ENCODE measurements at places on chromosomes 7 and 10.
A peak's percentile ranks its signal among the peaks of the same experiment; 100 is the strongest.

GRCh38 chr7:1122832-1123501, 35.1 kb downstream of the GPER1 start:
- DNase-seq: no peak

DNA sequence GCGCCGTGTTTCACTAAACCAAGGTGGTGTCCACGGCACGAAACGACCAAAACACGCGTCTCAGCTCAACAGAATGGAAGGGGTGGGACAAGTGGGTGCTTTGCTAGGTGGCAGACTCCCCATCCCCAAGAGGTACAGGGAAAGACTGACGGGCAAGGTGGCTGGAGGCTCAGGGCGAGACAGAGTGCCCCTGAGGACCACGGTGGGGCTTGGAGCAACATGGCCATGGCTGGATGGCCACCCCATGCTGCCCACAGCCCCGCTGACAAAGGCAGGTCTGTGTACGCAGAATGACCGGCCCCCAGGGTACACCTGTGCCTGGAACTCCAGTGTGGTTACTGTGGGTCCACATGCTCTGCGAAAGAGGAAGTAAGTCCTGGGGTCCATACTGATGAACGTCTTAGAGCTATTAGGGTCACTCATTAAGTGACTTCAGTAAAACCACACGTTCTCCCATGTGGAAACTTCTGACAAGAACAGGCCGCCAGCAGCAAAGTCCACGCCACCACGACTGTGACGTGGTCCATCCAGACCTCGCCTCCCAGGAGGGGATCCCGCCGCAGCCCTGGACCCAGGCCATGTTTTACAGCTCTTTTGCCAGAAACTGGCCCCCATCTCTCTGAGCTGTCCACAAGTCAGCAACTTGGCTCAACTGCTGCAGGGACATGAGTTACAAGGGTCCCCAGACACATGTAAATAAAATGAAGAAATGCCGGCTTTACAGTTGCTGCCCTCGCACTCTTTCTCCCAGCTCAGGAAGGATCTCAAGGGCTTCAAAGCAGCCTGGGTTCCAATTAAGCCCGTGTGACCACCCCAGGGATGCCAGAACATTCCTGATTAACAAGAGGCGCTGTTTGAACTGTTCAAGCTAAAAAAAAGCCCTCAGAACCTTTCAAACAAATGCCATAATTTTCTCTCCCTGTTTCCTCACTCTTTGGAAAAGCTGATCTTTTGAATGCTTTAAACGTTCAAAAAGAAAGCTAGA, 66.8 kb downstream of the MAD1L1 start:
- no peak for DNase-seq

DNA sequence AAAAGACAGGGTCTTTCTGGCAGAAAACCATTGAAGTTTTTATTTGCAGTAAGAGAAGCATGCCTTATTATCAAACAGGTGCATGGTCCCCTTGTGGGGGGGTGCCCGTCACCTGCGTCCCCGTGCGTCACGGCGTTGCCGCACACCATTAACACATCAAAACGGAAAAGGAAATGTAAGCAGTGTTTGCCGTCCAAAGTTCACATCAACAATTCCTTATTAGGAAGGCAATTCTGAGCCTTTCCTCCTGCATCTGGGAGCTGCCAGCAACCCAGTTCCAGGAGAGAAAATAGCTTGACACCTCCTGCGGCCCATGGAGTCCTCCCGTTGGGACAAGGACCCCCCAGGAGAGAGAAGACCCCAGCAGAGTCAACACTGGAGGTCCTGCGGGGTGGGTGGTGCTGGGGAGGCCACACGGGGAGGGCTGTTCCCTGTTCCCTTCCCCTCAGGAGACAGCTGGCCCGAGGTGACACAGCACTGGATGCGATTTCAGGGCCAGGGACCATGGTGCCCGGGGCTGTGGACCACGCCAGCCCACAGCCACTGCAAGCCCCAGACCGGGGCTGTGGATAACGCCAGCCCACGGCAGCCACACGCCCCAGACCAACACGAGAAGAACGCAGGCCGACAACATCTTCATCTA, 39.5 kb downstream of the DIP2C start:
- no peak for DNase-seq

DNA sequence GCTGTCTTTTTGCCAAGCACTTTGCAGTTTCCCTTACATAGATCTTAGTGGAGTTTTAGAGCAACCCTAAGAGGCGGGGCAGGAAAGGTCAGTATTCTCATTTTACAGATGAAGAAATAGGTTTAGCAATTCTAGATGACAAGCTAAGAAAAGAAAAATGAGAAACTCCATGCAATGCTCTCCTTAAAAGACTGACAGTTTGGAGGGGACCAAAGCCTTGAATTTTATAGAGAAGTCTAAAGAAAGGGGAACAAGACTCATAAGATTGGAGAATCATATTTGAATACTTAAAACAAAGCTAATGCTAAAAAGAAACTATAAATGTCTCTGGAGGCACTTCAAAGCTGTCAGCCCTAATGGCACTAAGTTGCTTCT, 19.6 kb downstream of the CEP55 start:
- DNase-seq: no peak

GRCh38 chr10:21888959-21889358, 114.6 kb downstream of the DNAJC1 start:
- DNase-seq: no peak

GRCh38 chr7:92751902-92752901, 84.2 kb downstream of the CDK6 start:
- DNase-seq: no peak

GRCh38 chr10:43574906-43575305, 490 bp upstream of the ZNF239 start:
- no peak for DNase-seq

DNA sequence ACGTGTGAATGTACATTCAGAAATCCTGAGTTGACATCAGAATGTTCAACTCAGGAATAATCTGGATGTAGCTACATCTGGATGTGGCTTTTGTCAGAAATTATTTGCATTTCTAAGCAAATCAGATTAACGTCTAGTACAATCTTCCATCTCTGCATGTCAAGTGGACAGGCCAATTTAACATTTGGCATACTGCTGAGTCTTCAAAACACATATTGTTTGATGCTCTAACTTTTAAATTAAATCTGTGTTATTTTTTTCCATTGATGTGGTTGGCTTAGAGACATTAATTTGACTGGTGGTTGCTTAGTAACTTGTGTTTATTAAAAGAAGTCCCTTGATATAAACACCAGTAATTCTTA, 3.4 kb downstream of the STAMBPL1 start:
- DNase-seq: no peak

GRCh38 chr7:31695859-31696614, 9.0 kb downstream of the PPP1R17 start:
- DNase-seq: no peak

DNA sequence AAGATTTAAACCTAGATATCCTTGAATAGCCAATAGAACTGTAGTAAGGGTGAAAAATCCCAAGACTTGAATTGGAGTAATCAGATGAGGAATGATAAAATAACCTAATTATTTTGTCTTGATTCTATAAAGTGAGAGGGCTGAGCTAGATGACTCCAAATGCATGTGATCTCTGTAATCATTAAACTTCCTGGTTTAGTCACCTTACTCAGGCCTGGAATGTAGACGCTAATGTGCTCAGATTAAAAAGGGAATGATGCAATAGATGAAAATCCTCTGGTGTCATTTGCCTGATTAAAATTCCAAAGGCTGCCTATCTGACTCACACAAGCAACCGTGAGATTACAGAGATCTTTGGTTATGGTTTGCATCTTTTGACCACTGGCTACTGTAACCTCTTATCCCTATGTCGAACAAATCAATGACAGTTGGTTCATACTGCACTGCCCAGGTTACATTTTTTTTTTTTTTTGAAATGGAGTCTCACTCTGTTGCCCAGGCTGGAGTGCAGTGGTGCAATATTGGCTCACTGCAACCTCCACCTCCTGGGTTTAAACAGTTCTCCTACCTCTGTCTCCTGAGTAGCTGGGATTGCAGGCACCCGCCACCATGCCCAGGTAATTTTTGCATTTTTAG, 2.9 kb upstream of the HKDC1 start:
- no peak for DNase-seq

DNA sequence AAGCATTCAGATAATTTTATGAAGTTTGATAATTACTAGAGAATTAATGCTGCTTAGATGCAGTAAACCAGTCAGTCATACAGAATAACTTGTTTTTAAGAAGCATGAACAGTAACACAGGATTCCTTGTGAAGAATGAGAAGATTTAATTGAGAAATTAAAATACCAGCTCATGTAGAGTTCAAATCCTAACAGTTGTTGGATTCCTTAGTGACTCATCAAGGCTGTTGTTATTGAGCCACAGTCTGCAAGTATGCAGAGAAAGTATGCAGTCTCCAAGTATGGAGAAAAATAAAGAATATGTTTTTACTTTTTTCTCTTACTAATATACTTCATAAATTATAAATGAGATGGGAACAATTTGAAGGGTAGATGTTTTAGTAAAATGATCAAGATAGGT, 30.2 kb upstream of the CYP26C1 start:
- DNase-seq: no peak

GRCh38 chr10:122052701-122053100, 63.7 kb downstream of the TACC2 start:
- no peak for DNase-seq

DNA sequence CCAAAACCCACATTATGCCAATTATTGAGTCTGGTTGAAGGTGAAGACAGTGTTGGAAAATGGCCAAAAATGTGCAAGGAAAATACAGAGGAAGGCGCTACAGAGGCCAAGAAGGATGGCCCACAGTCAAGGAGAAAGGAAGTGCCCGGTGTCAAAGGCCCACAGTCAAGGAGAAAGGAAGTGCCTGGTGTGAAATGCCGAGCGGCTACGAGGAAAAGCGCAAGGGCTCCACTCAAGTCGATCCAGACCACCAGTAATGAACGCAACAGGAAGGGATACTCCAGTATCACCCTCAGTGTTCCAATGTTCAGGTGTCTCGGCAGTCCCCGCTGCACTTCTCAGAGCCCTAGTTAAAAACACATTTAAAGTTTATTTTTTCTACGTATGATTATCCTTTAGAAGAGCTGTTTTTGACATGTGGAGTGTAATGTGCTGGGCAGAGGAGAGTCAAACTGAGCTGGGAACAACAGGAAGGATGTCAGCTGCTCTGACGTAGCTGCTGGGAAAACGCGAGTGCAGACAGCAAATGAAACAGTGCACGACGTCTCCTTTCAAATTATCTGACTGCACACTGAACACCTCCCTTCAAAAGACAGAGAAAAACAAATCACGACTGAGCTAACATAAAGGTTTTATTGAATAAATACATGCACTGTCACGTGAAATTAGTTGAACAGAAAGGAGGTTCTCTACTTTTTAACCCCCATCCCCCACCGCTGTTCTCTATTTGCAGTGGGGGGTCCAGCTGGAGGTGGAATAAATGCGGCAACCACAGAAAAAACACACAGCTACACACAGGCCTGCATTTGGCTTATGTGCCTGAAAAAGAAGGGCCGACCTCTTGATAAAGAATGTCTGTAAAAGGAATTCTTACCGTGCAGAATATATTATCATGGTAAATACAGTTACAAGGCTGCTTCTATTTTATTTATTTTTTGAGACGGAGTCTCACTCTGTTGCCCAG, 26.1 kb upstream of the NCAPG2 start:
- no peak for DNase-seq

- DNase-seq: peak; percentile 19
These were observed 21.9 kb upstream of the KCNK18 start for GRCh38 chr10:117175215-117175900.

DNA sequence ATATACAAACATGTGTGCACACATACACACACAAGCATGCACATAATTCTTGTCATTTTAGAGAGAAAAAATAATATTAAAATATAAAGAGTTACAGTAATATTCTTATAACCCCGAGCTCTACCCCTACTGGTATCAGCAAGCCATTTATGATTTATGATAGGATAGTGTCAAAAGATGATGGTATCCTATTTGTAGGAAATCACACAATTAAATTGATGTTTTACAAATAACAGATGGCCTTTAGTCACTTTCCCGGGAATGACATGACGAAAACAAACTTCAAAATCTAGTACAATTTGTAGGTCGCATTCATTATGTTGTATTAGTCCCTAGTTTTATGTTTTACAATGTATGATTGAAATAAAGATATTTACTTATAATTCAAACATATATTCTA, 36.8 kb downstream of the THSD7A start:
- no peak for DNase-seq

- DNase-seq: no peak
These were observed 1.4 kb downstream of the CHST3 start for GRCh38 chr10:71965623-71966022.

DNA sequence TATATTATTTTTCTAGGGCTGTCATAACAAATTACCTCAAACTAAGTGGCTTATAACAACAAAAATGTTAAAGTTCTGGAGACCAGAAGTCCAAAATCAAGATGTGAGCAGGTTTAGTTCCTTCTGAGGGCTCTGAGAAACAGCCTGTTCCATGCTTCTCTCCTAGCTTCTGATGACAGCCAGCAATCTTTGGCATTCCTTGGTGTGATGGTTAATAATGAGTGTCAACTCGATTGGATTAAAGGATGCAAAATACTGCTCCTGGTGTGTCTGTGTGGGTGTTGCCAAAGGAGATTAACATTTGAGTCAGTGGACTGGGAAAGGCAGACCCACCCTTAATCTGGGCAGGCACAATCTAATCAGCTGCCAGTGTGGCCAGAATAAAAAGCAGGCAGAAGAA, 26.3 kb upstream of the TNKS2 start:
- DNase-seq: no peak

DNA sequence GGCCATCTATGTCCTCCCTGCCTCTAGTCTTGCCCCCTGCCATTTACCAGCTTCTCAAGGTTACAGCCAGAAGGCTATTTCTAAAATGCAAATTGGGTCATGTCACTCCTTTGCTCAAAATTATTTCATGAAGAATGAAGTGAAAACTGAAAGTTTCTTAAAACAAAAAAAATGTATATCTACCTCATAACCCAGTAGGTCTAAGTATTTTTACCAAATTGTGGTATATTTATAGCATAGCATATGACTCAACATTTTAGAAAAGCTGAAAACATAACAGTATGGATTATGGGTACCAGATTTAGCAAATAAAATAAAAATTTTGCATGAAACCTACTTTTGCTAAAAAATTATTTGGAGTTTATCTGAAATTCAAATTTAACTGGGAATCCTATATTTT, 78.4 kb downstream of the SLC16A9 start:
- no peak for DNase-seq

DNA sequence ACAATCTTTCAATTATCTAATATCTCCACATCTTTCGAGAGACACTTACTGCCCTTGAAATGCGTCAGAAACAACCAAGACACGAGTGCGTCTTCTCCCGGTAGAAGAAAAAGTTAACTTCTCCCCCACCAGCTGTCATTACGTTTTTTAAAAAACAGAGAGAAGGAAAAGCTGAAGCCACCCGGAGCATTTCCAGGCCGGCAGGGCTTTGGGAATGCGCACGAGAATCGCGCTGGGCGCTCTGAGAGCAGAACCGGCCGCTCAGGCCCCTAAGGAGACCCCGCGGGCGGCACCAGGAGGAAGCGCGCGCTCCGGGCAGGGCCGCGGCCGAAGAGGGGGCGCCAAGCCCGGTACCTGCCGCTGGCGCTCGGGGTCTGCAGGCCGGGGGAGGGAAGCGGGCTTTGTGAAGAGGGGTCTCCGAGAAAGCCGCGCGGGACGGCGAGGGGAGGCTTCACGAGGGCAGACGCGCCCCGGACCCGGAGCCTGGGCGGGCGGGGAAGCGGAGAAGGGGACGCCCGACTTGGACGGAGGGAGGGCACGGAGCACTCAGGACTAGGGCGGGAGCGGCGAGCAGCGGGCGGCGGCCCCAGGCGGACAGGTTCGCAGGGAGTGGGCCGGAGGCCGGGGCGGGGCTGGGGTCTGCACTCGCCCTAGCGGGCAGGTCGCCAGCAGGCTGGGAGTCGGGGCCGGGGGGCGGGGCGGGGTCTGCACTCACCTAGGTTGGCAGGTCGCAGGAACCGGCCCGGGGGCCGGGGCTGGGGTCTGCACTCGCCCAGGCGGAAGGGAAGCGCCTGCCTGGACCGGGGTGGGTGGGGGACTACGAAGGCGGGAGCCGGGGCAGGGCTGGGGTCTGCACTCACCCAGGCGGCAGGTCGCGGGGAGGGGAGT, 932 bp downstream of the ESYT2 start:
- no peak for DNase-seq

Data from stimulated activated CD4-positive, alpha-beta T cell treated with anti-CD3 and anti-CD28 coated beads, Interleukin-15, amount 100 ng/mL, for 1 hour (primary cell).